ENCODE measurements at places on chromosomes 11 and 22. TPM values are rescaled to one million over a fixed set of nuclear protein-coding genes. Genes with fewer than 3 reads are reported as not detected.
A peak's percentile ranks its signal among the peaks of the same experiment; 100 is the strongest.

DNA sequence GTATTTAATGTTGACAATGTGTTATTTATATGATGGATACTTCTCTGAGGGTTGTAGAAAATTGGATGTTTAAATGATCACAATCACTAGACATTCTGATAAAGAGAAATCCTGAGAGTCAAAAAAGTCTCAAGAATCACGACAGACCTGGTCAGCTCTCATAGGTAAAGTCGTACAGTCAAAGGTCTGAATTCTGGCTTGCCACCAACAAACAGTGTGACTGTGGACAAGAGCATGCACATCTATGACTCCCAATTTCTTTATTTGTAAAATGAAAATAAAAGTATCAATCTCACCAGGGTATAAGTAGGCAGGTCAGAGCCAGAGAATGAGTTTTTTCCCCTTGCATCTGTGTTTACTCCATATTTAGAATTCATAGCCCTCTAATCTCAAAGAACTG lies 556.7 kb downstream of the FAM181B start:
- no peak for DNase-seq

DNA sequence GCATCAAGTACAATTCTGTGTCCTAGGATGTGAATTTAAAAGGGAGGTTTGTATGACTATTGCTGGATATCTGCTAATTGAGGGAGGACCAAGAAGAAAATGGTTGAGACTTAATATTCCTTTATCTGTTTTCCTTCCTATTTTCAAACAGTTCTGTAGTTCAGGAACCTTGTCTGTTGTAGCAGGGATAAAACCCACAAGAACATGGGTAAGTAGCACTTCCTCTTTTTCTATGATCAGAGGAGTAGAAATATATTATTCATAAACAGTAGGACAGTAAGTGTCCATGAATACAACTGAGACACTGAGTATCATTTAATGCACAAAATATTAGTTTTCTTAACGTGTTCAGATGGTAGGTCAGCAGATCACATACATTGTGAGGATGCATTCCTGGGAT lies 7.6 kb downstream of the MS4A3 start:
- DNase-seq, result no peak

DNA sequence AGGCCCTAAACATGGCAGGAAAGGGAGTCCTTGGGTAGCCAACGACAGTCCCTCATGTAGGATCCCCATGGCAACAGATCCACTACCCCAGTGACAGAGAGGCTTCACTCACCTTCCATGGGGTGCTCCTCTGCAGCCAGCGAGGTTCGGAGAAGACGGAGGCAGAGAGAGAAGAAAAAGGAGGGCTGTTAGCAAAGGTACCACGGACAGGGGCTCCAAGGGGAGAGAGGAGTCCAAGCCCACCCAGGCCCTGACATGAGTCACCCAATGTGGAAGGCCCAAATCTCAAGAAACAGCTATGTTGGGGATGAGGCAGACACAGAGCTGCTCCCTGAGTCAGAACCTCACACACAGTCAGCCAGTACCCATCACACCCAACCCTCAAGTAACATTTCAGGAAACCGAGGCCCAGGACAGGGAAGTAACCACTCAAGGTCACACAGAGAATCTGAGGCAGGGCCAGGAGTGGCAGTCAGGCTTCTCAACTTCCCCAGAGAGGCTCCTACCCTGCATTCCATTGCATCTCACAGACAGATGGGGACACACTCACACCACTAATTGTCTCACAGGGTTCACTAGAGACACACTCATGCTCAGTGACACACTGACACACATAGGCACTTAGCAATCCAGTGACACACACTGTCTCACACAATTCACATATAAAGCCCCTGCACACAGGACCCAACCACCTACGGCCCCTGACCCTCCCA lies 25.2 kb downstream of the NRXN2 start:
- no peak for DNase-seq

DNA sequence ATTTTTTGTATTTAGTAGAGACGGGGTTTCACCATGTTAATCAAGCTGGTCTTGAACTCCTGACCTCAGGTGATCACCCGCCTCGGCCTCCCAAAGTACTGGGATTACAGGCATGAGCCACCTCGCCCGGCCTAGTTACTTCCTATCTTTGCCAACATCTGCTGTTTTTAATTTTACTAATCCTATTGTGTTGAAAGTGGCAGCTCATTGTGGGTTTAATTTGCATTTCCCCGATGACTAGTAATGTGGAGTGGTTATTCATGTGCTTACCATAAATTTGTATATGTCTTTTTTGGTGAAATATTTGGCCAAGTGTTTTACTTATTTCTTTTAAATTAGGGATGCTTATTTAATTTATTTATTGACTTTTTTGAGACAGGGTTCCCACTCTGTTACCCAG lies 74.2 kb upstream of the SLC25A18 start:
- DNase-seq, result no peak

GRCh38 chr11:22561283-22561682 lies 64.3 kb downstream of the FANCF start:
- DNase-seq, result no peak

GRCh38 chr11:119518746-119519730 lies 96.1 kb upstream of the THY1 start:
- DNase-seq, result peak; percentile 80

PDE2A gene
- polyA plus RNA-seq, result 17.2 TPM

CYTH4 gene
- 4.5 TPM for polyA plus RNA-seq

KRTAP5-7 gene
- not detected for polyA plus RNA-seq

C11orf16 gene
- 1.1 TPM for polyA plus RNA-seq

DNA sequence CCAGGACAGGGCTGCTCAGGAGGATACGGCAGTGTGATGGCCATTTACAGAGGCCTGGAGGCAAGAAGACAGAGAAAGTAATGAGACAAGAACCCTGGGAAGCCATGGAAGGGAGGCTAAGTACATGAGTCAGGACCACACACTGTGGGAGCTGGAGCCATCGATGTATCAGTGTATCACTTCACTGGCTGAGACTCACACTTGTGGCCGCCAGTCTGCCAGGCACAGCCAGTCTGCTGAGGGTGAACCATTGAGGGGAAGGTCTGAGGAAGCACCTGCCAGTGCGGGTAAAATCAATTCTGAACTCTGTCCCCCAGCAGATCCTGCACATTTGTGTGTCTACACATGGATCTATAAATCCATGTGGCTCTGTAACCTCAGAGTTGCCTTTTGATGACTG lies 195.6 kb downstream of the GRIK4 start:
- no peak for DNase-seq

OR52N5 gene
- not detected for polyA plus RNA-seq

- no peak for DNase-seq
Observed at GRCh38 chr11:85737738-85738137, 51.7 kb upstream of the CCDC89 start.

DNA sequence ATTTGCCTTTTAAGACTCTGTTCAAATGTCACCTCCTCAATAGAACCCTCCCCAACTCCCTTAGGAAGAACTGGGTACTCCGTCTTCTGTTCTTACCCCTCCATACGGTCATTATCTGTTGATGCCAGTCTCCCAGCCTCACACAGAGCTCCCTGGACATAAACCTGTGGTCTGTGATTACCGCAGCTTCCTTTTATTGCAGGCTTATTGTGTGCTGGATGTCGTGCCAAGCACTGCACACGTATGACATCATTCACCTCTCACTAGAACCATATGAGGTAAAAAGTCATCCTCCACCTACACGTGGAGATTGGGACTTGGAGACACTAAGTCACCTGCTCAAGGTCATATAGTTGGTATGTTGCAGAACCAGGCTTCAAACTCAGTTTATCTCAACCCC lies 15.3 kb downstream of the PTPN5 start:
- DNase-seq, result no peak

- no peak for DNase-seq
Observed at GRCh38 chr11:19814421-19814820, 101.8 kb downstream of the NAV2 start.

GRCh38 chr11:26063915-26064314 lies 268.0 kb upstream of the ANO3 start:
- no peak for DNase-seq
